Thoracic aorta (tissue), 2 donors: ENCODE measurements at places on chromosomes 3 and 15.
A peak's percentile ranks its signal among the peaks of the same experiment; 100 is the strongest.

- peak; percentile 11 for DNase-seq
These were observed 393 bp downstream of the ERICH6 start for GRCh38 chr3:150703299-150703755.

DNA sequence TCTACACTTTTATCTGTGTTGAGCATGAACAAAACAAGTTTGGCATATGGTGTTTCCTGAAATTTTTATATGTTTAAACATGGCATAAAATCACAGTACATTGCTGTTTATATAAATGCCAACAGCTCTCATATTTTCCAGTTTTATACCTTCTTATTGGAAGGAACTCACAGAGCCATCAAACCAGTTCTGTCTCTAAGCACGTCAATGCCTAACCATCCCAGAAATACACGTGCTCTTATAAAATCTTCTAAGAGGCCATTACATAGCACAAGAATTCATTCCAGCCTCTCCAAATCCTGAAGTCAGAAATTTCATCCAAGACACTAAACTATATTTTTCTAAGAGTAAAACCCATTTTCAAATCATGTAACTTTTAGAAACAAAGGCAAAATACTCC, 20.8 kb downstream of the SLC9A9 start:
- no peak for DNase-seq

- no peak for DNase-seq
These were observed 527 bp downstream of the B2M start for GRCh38 chr15:44711743-44712345.

- DNase-seq = no peak
These were observed 41.8 kb upstream of the RHO start for GRCh38 chr3:129486664-129487035.

GRCh38 chr3:116444115-116444747, 1.1 kb downstream of the LSAMP start:
- DNase-seq = no peak

DNA sequence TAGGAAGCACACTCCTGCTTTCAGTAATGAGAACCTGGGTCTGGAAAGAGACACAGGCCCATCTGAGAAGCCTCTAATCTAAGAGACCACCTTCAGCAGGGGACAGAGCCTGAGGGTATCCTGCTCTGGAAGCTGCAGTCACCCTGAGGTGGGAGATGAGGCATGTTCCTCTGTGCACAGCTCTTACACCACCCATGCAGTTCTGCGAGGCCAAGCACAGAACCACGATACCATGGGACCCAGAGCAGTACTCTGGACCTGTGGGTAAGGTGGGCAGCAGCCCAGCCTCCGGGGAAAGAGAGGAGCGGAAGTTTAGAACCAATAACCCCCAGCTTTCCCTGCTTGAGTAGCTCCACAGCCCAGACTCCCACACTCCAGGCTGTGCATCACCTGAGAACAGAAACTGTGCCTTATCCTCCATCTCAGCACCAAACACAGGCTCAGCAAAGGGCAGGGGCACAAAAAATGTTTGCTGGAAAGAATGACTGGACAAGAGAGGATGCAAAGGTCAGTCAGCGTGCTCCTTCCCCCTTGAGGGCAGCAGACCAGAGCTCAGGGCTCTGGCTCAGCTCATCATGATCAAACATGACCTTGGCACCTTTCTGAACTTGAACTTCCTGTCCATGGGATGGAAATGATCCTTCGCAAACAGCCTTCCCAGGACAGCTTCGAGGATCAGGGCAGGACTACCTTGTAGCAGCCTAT, 43.1 kb downstream of the RBPMS2 start:
- DNase-seq = no peak

DNA sequence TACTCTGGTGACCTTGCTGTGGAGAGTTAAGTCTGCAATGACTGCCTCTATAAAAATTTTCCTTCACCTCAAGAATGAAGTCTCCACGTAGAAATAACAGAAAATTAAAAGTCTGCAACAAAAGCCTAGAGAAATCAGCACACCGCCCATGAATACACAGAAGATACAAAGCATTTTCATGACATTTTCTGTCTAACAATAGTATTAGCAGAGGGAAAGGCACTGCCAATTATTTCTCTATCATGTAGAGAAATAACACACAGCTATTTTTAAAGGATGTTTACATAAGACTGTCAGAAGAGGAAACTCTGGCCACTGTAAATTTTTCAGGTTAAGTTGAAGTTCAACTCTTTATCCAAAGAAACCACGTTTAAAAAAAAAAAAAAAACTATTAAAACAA, 80.8 kb downstream of the GSK3B start:
- DNase-seq = no peak
